Pancreas (tissue), 10 donors: ENCODE measurements at places on chromosomes 1 and 21.

DNA sequence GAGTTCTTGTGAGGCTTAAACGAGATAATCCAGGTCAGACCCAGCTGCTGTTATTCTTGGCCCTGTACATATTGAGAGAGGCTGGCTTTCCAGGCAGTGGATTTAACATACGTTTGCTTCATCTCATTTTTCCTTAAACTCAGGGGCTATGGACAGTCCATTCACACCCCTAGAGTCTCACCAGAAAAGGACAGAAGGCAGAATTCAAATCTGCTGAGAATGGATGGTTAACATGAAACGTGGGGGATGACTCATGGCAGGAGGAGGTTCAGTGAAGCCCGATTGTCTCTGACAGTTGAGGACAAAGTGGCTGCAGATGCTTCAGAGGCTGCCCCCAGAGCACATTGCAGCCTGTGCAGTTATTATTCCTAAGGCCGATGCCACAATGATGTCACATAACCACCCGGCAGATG is 39.5 kb downstream of the TGFB2 start:
- DNase-seq: no peak

- DNase-seq: no peak
These were observed 51.1 kb downstream of the HSF2BP start for GRCh38 chr21:43608225-43608624.

GRCh38 chr1:154567386-154568156 is at the start of gene CHRNB2:
Gene CHRNB2, plus strand, starts transcription at chr1:154567778. Its CDS starts 267 bp downstream, at chr1:154568045.
- peak; percentile 85 for DNase-seq

DNA sequence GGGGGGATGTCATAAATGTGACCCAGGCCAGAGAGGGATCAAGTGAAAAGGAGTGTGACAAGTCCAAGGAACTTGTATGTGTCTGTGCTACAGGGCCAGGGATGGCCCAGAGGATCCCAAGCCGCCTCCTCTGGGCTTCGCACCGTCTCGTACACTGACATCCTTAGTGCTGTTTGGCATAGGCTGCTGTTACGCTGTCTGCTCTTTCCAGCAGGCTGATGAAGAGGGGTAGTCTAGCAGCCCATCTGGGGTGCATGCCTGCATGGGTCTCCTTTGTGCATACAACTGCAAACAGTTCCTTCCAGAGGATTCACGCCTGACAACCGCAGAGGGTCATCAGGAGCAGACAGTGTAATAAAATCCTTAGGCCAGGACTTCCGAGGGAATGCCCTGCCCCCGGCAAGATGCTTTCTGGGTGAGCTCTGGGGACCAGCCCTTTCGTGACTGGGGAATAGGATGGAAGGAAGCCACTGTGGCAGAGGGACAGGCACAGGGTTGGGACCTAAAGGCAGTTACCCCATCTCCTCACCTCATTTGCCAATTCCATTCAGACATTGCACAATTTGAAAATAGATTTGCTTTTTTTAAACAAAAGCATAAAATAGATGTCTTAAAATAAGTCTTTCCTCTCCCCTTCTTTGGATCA is 6.3 kb upstream of the GOLT1A start:
- no peak for DNase-seq

- DNase-seq: no peak
These were observed 4.6 kb downstream of the AGTRAP start for GRCh38 chr1:11740258-11741192.

- no peak for DNase-seq
These were observed 73.2 kb downstream of the CD58 start for GRCh38 chr1:116497656-116498055.

DNA sequence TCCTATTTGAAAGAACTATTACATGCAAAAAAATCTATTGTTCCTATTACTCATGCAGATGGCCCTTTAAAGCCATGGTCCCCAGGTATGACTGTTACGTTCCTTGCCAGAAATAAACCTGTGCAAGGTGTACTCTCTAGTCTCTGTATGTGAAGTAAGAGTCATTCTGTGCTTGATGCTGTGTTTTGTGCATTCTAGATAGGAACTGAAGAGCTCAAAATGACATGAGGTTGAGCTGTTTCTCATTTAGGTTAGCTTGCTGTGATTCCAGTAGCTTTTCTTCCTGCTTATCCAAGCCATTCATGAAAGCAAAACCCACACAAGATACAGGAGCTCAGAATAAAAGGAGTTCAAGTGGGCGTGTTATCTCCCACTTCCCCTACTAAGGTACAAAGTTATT is 64.3 kb upstream of the ZNF326 start:
- no peak for DNase-seq

DNA sequence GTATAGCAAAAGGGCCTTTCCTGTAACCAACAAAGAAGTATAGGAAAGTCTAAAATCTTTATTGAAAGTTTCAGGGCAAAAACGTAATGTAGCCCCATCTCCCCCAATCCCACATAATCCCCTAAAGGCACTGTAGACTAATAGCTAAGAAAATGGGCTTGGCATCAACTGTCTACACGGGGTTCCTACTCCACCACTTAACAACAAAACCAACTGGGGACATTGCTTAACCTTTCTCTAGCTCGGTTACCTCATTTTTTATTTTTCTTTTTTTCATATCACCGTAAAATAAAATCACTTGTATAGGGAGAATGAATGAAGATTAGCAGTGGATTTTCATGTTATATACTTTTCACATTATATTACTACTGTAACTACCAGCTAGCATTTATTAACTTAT is 12.3 kb downstream of the MACF1 start:
- no peak for DNase-seq

DNA sequence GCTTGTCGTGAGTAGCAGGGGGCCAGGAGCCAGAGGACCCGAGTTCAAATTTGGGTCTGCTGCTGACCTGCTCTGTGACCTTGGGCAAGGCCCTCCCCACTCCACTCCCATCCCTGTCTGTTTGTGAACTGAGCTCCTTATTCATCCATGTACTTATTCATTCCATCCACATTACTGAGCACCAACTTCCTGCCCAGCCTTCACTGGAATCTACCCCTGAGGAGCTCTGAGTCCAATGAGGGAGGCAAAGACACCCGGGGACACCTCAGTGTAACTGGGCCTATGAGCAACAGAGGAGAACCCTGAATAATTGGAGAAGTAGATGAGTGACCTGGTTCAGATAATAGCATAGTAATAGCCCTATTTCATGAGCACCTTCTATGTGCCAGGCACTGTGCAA is 8.9 kb downstream of the BSND start:
- DNase-seq: no peak

DNA sequence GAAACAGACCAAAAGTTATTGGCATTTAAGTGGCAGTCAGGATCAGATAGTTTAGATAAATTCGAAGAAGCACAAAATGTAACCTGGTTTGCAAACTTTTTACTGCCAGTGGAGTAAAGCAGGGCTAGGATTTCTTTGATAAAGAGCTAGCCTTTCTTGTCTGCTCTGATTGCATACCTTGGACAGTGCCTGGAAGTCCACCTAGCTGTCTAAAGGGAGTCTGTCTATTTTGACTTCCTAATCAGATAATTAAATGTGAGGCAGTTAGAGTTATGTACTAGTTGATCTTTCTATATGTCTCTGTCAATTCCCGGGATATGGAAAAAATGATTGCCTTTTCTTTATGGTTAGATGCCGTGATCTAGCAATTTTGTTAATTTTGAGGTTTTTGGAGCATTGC is 4.1 kb downstream of the GPSM2 start:
- DNase-seq: no peak

GRCh38 chr1:111990878-111991718 is 1.6 kb upstream of the KCND3 start:
- peak; percentile 85 for DNase-seq

- DNase-seq: no peak
These were observed 84.4 kb upstream of the SYT6 start for GRCh38 chr1:114238053-114238452.

- no peak for DNase-seq
These were observed 350.3 kb upstream of the LYPLAL1 start for GRCh38 chr1:218823291-218823900.

- no peak for DNase-seq
These were observed 23.2 kb upstream of the SYCP1 start for GRCh38 chr1:114831276-114831994.

GRCh38 chr21:25871566-25871965 is 136.8 kb downstream of the GABPA start:
- no peak for DNase-seq

GRCh38 chr1:226942392-226942791 is 2.3 kb downstream of the COQ8A start:
- DNase-seq: no peak

- DNase-seq: no peak
These were observed 19.1 kb upstream of the SLC5A9 start for GRCh38 chr1:48203287-48203900.

GRCh38 chr21:46429754-46430681 is 28.7 kb upstream of the DIP2A start:
- no peak for DNase-seq

DNA sequence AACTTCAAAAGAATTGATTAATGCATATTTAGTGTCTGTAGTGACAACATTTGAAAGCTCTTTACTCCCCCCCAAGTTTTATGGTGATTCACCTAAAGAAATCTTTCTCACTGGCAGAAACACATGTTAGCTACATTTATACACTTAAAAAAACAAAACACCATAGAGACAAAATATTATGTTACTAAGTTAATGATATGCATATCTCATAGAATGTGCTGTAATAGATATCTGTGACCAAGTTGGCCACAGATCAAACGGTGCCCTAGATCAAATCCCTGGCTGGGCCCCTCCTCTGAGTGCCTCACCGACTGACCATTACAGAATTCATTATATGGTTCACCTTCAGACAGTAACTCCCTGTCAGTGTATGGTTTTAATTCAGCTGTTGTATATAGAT is 322.1 kb upstream of the LYPLAL1 start:
- no peak for DNase-seq

DNA sequence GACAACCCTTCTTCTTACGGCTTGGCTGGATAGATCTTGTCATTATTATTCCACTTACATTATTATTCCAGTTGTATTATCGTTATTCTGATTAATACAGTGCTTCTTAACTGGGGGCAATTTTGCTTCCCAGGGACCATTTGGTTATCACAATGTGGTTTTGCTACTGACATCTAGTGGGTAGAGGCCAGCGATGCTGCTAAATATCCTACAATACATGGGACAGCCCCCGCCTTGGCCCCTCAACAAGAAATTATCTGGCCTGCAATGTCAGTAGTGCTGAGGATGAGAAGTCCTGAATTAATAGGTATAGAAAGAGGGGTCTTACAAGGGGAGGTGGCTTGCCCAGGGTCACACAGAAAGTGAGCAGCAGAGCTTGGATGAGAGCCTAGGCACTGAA is 105.6 kb downstream of the PTPRU start:
- DNase-seq: no peak

- no peak for DNase-seq
These were observed 1.1 kb downstream of the CD84 start for GRCh38 chr1:160578175-160578524.

- no peak for DNase-seq
These were observed 134.8 kb upstream of the KIF26B start for GRCh38 chr1:245019910-245020486.

- no peak for DNase-seq
These were observed 2.6 kb downstream of the PRELP start for GRCh38 chr1:203478231-203478630.

GRCh38 chr21:46189213-46189958 is 5.1 kb upstream of the SPATC1L start:
- no peak for DNase-seq

GRCh38 chr1:68010090-68010489 is 40.3 kb downstream of the DIRAS3 start:
- no peak for DNase-seq

DNA sequence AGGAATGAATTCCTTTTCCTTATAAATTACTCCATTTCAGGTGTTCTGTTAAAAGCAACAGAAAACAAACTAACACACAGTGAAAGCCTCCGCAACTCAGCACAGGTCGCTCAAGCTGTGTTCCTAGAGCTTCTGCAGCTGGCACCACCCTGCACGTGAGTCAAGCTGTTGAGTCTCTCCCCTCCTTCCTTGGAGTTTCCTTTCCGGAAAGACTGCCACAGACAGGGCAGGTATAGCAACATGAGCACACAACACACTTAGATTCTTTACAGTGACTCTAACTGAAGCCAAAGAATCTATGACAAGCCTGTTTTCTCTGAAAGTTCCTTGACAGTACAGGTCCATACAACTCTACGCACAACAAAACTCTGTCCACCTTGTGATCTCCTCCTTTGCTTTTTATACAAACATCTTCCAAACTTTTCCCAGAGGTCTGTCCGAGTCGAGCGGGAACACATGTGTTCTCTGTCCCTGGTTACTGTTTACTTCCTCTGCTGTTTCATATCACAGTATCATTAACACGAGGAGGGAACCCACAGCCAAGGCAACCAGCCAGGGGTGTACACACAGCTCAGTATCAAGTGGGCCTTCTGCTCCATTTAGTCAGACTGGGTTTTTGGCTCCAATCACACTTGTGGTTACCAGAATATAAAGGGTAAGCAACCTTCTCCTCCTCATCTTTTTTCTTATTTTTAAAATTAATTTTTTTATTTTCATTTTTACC is 38.7 kb upstream of the DESI2 start:
- DNase-seq: peak; percentile 40

DNA sequence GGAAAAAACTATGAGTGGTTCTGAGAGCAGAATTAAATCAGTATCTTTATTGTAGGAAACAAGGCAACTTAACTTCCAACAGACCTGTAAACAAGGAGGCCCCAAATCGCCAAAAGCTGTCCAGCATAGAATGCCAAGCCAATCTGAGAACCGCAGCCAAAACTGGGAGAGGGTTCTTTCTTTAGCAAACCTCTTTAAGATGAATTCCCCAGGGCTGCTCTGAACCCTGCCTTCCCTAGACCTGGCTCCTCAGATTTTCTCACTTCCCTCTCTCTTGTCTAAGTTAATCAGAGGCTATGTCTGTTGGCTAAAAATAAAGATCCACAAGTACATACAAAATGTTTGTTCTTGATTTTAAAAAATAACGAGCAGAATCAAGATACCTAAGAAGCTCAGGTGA is 141.4 kb downstream of the SMYD3 start:
- DNase-seq: no peak

DNA sequence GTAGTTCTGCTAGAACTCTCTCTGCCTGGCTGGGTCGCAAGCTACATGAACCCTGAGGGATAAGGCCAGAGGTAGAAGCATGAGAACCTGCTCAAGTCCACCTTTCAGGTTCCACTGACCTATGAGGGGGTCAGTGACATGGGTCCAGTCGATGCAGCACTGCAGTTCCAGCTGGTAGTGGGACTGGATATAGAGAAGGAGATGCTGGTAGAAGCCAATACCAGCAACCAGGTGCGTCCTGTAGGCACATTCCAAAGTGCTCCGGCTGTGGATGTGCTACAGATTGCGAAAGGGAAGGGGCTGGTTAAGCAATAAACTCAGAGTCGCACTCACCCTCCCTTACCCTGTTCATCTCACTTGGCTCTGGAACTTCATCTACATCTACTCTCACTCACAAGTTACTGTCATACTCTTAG is 5.7 kb downstream of the SMG5 start:
- DNase-seq: no peak
